Activated CD8-positive, alpha-beta memory T cell treated with anti-CD3 and anti-CD28 coated beads for 24 hours (primary cell): ENCODE measurements at places on chromosomes 12 and 14.

- DNase-seq: no peak
Measured at GRCh38 chr12:131402781-131403396, 308.0 kb upstream of the SFSWAP start.

- DNase-seq: no peak
Measured at GRCh38 chr14:54918427-54918826, 15.8 kb upstream of the GCH1 start.

- DNase-seq: no peak
Measured at GRCh38 chr14:92514844-92515514, 1.4 kb downstream of the RIN3 start.

- no peak for DNase-seq
Measured at GRCh38 chr12:100951756-100952155, 157.2 kb downstream of the ANO4 start.

DNA sequence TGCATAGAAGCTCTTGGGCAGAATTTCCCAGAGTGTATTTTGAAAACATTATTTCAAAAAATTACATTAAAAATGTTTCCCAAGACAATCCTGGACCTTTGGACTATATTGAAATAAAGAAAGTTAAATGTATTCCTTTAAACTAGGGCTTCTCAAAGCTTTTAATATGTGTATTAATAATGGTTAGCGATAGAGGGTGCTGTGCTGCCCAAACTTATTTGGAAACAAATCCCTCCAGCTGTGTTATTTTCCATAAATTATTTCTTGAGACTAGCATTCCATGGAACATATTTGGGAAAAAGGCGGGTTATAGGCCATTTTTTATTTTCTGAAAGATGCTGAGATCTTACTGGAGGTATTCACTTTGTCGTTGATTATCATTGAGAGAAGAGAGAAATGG lies 397.8 kb upstream of the MIS18BP1 start:
- DNase-seq: no peak

DNA sequence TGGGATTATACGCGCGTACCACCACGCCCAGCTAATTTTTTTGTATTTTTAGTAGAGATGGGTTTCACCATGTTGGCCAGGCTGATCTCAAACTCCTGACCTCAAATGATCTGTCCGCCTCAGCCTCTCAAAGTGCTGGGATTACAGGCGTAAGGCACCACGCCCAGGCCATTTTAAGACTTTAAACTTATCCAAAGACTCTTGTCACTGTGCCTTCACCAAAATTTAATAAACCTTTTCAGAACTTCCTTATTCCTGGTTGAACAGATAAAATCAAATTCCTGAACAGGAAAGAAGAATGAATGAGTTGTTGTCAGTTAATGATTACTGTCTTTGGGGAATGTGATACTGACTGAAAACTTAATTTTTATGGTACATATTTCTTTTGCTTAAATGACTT lies 37.8 kb downstream of the GIT2 start:
- no peak for DNase-seq

DNA sequence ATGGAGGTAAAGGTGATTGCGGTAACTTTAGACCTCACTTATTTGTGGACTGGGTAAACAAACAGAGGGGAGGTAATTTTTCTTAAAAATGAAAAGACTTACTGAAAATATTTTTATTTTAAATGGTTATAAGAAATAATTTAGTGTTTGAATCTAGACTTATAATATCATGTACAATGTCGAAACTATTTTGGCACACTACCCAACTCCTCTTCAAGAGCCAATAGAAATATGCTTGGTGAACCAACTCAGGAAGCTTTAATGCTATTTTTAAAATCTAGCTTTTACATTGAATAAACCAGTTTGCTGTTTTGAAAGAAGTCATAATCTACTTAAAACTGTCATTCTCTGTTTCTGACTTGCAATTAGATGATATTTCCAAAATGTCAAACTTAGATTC lies 175.8 kb upstream of the NPAS3 start:
- DNase-seq: no peak

- DNase-seq: no peak
Measured at GRCh38 chr12:3542911-3543310, 51.9 kb downstream of the PRMT8 start.

DNA sequence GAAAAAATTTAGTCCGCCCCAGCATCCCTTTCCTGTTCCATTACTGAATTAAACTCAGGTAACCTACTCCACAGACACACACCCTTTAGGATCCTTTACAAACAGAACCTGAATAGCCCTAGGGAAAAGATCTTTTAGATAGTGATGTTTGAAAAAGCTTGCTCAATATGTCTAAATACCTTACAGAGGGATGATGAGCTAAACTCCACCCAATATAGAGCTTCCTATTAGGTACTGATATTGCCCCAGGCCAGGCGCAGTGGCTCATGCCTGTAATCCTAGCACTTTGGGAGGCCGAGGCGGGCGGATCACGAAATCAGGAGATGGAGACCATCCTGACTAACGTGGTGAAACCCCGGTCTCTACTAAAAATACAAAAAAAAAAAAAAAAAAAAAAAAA lies 50.1 kb downstream of the FERMT2 start:
- DNase-seq: no peak

GRCh38 chr14:32081901-32082300 lies 4.8 kb downstream of the ARHGAP5 start:
- no peak for DNase-seq

GRCh38 chr12:27723212-27723611 lies 12.6 kb downstream of the MRPS35 start:
- no peak for DNase-seq

GRCh38 chr12:13195250-13195649 lies 1.3 kb upstream of the EMP1 start:
- no peak for DNase-seq

DNA sequence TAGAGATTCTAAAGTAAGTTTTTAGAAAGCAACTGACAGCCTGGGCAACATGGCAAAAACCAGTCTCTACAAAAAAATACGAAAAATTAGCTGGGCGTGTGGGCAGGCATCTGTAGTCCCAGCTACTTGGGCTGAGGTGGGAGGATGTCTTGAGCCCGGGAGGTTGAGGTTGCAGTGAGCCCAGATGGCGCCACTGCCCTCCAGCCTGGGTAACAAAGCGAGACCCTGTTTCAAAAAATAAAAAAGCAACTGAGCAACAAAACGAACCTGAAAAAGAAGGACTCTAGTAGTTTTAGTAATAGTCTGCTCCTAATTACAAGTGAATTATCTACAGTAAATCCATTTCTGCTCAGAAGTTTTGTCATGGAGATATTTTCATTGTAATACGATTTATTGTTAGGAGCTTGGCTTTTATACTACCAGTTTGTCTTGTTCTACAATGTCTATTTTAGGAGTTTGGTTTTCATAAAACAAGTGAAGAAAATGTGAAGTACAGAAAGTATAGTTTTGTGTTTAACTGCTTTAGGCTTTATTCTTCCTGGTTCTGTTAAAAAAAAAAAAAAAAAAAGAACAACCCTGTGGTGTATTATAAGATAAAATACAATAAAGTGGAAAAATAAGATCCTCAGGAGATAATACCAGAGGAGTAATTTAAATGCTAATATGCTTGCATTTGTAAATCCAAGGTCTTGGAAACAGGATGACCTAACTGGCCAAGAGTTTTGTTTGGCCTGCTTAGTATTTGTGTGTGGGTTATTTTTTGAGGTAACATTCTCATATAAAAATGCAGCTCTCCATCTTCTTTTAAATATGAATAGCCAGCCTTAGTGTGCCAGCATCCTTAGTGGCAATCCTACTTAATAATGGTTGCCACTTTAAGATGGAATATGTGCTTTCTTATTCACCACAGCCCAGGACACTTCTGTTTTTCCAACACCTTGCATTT lies 2.8 kb downstream of the TMX1 start:
- no peak for DNase-seq

GRCh38 chr14:85824526-85824925 lies 294.6 kb downstream of the FLRT2 start:
- no peak for DNase-seq

- DNase-seq: no peak
Measured at GRCh38 chr12:50734409-50735263, 29.3 kb upstream of the ATF1 start.

DNA sequence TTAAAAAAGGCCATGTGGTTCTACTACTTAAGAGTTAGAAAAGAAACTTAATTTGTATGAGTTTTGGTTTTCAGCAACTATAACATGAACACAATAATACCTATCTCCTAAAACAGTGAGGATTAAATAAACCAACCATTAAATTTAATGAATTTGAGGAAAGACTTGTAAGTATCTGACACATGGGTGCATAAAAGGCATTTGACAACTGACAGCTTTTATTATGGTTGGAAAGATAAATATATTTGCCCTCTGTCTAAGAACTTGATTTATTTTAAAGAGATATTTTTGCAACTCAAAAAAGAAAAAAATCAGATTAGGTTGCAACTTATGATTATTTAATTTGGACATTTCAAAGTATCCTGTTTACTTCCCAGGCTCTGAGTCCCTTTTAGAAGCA lies 217.9 kb upstream of the EEA1 start:
- no peak for DNase-seq

DNA sequence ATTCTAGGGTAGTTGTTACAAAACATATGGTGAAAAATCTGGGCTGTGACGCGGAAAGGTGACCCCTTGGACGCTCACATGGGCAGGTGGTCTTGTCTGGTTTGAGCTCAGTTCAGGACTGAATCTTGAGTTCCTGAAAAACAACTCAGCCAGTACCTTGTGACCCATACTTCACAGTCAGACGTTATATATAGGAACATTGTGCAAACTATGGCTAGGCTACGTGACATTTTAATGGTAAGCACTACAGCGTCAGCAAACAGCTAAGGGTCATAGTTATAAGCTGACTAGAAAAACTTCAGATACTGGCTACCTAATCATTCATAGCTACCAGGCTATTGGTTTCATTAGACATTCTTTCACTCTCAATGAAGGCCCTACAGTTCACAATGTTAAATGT lies 14.8 kb upstream of the EDDM3A start:
- no peak for DNase-seq

GRCh38 chr12:62618930-62619329 lies 152.3 kb downstream of the MON2 start:
- no peak for DNase-seq

GRCh38 chr12:43291516-43291915 lies 260.5 kb downstream of the ADAMTS20 start:
- DNase-seq: no peak

- no peak for DNase-seq
Measured at GRCh38 chr12:96211988-96212387, 17.8 kb downstream of the ELK3 start.

DNA sequence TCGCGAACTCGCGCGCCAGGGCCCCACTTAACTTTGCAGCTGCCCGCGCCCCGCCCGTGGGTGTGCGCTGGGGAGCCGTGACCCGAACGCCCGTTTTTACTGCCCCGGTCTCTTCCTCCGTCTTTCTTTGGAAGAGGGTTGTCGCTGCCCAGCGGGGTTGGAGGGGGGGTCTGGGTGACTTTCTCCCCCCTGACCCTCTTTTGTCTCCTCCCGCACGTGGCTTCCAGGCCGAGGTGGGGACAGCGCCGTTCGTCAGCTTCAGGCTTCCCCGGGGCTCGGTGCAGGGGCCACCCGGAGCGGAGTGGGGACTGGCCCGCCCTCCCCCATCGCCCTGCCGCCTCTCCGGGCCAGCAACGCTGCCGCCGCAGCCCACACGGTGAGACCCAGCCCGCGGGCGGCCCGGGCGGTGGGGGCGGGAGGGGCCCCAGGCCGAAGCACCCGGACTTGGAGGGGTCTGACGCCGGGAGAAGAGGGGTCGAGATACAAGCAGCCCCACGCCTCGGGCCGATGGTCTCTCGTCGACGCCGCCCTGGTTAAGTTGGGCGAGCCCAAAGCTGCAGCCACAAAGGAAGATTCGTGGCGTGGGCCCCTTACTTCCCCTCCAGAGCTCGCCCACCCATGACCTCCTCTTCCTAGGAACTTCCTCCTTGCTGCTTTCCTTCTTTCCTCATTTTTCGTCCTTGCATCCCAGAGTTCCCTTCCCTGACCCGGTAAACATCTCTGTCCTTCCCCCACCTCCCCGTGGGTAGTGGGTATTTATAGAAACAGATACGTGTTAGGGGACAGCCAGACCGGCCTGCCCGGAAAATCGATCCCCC lies 1.2 kb downstream of the DYRK2 start:
- peak; percentile 81 for DNase-seq

GRCh38 chr14:56794557-56795283 lies 15.6 kb downstream of the OTX2 start:
- DNase-seq: no peak

DNA sequence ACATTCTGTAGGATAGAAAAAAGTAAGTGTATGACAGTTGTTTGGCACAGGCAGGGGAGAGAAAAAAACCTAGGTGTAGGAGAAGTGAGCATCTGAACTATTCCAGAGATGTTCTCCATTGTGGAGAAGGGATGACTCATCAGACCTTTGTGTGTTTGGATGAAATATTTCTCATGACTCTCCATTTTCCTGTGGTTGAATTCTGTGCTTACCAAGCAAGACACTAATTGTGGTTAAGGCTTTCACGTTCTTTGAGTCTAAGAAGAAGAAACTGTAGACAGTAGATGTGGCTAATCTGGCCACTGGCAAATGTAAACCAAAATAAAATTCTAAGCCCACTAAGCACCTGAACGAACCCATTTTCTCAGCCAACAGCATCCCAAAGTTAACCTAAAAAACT lies 107.9 kb upstream of the GZMB start:
- no peak for DNase-seq

DNA sequence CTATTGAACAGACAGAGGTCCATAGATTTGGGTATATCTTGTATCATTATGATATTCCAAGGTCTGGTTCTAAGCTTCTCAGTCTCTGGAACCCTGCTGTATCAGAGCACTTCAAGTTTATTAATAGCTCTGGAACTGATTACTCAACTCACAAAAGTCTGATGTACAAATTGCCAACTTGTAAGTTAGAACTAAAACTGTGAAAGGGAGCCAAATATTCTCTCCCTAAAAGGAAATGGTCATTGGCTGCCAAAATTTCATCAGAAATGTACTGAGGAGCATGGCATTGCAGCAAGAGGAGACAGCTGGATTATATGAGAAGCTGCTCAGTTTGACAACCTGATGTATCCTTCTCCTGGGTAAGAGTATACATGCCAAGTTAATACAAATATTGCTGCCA lies 828.8 kb upstream of the SEL1L start:
- no peak for DNase-seq

GRCh38 chr12:111339321-111339938 lies 29.5 kb downstream of the PHETA1 start:
- no peak for DNase-seq

DNA sequence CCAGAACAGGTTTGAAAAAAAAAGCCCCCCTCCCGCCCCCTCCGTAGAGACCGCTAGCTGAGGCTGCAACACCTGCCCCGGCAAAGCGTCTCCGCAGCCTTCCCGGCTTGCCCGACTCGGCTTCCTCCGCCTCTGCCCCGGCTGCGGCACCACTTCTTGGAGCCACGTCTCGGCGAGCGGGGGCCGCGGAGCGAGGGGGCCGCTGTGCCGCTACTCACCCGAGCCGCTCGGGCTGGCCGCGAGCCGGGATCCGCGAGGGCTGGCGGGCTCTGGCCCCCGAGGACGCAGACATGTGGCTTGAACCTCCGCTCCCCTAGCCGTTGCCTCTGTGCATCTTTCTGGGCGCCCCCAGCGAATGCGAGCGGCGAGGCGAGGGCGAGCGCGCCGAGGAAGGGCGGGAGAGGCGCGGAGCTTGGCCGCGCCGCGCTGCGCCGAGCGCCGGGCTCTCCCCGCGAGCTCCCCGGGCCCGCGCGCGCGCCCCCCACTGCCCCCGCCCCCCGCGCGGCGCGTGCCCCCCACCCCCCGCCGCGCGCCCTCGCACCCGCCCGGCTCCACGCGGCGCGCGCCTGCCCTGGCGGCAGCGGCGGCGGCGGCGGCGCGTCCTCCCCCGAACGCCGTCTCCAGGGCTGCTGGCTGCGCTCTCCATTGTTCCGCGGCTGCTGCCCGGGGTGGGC lies 249.5 kb downstream of the APAF1 start:
- no peak for DNase-seq
